ENCODE measurements at places on chromosomes 5 and 9.

DNA sequence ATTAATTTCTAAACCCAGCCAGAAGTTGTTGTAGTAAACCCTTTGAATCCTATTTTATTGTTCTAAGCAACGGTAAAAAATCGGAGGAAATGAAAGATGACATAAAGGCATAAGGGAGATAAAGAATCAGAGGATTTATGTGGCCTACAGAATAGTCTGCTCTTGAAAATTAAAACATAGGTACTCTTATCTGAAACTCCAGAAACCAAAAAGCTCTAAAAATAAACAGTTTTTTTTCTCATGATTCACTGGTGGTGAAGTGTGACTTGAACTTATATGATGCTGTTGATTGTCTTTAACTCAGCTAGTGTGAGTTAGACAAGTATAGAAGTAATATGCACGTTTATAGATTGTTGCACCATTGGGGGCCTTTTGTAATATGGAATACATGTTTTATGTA is 80.3 kb downstream of the HSD17B4 start:
- DNase-seq = no peak

GRCh38 chr5:54229041-54229780 is 81.2 kb downstream of the ARL15 start:
- DNase-seq = peak; percentile 59

GRCh38 chr9:135347461-135347860 is 132.1 kb upstream of the PPP1R26 start:
- DNase-seq = no peak

DNA sequence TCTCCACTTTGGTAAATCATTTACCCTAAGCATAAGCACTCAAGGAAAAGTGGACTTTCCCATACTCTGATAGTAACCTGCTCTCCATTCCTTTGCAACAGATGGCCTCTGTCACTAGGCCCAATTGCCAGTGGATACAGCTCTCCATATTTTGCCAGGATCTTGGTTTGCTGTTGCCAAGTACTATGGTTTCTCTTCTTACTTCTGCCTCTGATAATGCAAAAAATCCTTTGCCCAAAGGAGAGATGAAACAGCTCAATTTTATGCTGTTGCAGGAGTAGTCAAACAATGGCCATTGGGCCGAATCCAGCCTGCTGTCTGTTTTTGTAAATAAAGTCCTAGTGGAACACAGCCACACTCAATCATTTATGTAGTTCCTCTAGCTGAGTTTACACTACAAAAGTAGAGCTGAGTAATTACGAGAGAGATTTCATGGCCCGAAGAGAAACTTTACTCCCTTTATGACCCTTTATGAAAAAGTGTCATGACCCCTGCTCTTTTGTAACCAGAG is 92.5 kb downstream of the HTR4 start:
- no peak for DNase-seq

DNA sequence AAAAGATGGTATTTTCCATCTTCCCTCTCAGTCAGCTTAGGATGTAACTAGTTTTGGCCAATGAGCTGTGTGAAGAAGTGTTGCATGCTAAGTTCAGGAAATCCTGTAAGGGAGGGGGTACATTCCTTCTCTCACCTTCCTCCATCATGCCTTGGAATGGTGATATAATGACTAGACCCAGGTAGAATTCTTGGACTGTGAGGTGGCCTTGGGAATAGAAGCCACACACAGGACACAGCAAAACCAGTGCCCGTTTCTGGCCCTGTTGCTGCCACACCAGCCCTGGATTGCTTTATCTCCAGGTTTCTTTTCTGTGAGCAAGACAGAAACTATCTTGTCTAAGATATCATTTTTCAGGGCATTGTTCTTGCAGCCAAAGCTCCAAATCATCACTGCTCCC is 10.5 kb upstream of the ZNF354A start:
- no peak for DNase-seq
